Effector CD4-positive, alpha-beta T cell (primary cell): ENCODE measurements at places on chromosomes 16 and 17.

GRCh38 chr17:74394977-74395376 lies 27.7 kb downstream of the GPR142 start:
- no peak for DNase-seq

- DNase-seq, result no peak
Observed at GRCh38 chr17:32875923-32876416, 954 bp downstream of the MYO1D start.

DNA sequence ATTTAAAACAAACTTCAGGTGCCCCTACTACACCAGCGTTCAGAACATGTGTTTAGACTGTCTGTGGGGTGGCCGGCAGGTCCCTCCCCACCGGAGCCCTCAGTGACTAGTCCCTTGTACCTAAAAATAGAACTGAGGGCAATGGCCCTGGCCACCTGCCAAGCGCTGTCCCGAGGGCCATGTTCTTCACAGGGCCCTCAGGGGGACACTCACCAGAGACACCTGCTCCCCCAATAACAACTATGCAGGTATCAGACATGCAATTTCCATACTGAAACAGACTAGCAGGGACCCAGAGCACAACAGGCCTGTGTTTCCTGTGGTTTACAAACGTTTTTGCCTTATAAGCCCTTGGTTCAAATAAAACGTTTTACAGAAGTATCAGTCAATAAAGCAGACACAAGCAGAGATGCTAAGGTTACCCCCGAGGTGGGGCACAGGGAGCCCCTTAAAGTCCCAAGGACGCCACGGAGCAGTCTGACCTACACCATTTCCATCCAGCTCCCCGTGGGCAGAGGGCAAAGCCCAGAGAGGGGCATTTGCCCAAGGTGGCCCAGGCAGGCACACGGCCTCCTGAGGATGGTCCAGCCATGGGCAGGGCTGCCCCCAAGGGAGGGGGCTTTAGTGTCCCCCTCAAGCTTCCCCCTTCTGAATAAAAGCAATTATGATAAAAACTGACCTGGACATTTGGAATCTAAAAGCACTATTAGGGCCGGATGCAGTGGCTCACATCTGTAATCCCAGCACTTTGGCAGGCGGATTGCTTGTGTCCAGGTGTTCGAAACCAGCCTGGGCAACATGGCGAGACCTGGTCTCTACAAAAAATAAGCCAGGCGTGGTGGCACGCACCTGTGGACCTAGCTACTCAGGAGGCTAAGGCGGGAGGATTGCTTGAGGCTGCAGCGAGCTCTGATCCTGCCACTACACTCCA lies 896 bp upstream of the MYLK3 start:
- DNase-seq, result no peak

GRCh38 chr16:24478401-24478800 lies 61.0 kb upstream of the RBBP6 start:
- no peak for DNase-seq

GRCh38 chr17:3710951-3711383 lies 12.7 kb upstream of the HASPIN start:
- DNase-seq, result peak; percentile 65

DNA sequence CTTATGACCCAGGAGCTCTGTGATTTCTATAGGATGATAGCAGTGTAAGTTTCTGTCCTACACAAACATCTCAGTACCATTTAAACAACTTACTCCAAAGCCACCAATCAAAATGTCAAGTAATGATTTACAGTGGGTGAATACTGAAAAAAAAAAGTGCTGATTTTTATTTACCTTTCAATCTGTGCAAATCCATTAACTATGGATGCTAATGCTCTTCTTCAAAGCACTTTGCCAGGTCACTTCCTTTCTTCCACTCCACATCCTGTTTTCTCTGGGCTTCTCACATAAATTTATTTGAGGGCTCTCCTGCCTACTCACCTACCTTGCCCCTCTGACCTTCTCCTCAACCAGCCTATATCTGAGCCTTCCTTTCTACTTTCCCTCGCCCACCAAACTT lies 101.6 kb downstream of the SKAP1 start:
- DNase-seq, result no peak

- no peak for DNase-seq
Observed at GRCh38 chr17:29042679-29043538, at the start of gene PIPOX. TSS of gene PIPOX (plus strand) at chr17:29043141. CDS start at chr17:29043226, 85 bp downstream.

DNA sequence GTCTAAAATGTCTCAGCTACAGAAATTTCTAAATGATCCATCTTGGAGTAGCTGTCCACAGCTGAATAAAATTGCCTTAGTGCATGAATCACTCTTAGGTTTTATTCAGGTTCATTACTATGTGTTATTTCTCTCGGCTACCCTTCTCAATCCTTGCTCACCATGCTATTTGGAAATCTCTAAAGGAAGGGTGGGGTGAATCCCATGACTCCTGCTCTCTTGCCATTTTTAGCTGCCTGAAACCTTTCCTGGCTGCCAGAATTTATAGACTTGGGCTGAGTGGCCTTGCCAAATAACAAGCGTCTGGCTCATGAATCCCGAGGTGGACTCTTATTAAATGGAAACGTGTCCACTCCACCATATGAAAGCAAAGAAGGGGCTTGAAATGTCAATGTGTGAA lies 936.1 kb upstream of the SOX9 start:
- no peak for DNase-seq

GRCh38 chr16:64153718-64154117 lies 968.1 kb downstream of the CDH11 start:
- no peak for DNase-seq

DNA sequence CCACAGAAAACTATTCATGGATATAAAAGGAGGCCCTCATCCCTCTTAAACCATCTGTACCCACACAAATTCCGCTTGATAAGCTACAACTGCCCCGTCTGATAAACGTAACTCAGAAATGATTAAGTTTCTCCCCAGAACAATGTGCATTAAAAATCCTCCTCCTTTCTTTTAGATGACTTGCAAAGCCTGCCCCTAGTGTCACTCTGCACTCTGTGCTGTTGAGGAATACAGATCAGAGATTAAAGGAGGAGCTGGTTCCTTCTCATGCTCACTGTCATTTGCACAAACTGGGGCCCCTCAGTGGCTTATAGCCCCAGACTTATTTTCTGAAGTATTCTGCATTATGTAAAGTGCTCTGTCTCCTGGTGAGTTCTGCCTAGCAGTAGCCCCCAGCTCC lies 33.3 kb downstream of the CDRT15 start:
- peak; percentile 28 for DNase-seq

- no peak for DNase-seq
Observed at GRCh38 chr16:15973421-15973820, 24.0 kb downstream of the ABCC1 start.

- no peak for DNase-seq
Observed at GRCh38 chr16:85037050-85037410, 9.4 kb downstream of the KIAA0513 start.

DNA sequence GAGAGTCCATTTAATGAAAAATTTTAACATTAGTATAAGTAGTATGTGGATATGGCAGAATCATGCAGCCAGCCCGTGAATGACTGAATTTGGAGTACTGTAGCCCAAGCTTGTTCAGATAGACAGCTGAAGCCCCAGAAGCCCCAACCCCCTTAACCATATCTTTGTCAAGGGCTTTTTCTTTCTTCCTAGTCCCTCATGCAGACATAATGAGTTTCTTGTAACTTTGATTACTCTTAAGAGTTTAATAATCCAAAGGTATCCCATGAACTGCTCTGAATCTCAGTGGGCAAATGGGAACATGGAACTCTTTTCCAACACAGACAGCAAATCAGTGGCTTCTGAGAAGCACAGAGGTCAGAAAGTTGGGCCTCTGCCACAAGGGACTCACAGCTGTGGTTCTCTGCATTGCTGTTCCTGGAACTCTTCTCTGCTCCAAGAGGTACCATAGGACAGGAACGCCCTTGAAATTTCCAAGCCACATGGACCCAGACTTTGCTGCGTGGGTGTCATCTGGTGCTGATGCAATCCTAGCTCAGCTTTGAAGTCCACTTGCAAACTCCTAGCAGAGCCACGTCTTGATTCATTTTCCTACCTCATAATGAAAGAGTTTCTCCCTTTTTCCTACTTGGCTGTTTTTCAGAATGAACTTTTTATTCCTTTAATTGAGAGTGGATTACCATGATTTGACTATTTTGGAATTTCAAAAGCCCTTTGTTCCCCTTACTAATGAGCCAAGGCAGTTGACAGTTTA lies 18.1 kb downstream of the LYRM1 start:
- no peak for DNase-seq

- no peak for DNase-seq
Observed at GRCh38 chr16:278863-279366, 1.5 kb upstream of the ARHGDIG start.

- no peak for DNase-seq
Observed at GRCh38 chr17:973053-973452, 6.5 kb downstream of the NXN start.

- no peak for DNase-seq
Observed at GRCh38 chr17:31843070-31843745, 15.8 kb downstream of the COPRS start.

DNA sequence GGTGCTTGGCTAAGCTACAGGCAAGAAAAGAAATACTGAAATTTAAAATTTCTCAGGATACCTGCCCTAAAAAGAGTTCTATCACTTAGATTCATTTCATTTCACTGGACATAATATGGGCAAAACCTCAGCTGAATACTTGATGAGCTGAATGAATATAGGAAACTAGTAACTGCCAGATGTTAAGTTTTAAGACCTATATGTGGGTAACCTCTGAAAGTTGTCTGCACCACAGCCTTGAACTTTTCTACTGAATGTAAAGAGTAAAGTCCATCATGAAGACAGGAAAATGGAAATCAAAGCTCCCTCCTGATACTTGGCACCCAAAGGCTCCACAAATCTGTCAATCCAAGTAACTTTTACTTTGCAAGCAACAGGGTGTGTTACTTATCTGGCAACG lies 50.8 kb downstream of the HIC1 start:
- no peak for DNase-seq

- no peak for DNase-seq
Observed at GRCh38 chr16:22210285-22210684, 4.2 kb downstream of the EEF2K start.

DNA sequence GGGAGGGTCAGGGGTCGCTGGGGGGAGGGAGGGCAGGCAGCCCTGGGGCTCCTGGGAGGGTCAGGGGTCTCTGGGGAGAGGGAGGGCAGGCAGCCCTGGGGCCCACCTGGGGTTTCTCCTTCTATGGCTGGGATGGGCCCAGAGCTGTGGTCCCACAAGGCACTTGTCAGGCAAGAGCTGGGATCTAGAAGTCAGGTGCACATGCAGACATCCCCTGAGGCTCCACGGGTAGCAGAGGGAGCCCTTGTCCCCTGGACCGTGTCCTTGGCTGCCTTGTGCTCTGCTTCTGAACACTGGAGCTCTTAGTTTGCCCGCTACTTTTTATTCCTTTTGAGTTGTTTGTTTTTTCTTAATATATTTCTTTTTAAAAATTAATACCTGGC lies 1.8 kb downstream of the TUBB3 start:
- DNase-seq, result no peak

DNA sequence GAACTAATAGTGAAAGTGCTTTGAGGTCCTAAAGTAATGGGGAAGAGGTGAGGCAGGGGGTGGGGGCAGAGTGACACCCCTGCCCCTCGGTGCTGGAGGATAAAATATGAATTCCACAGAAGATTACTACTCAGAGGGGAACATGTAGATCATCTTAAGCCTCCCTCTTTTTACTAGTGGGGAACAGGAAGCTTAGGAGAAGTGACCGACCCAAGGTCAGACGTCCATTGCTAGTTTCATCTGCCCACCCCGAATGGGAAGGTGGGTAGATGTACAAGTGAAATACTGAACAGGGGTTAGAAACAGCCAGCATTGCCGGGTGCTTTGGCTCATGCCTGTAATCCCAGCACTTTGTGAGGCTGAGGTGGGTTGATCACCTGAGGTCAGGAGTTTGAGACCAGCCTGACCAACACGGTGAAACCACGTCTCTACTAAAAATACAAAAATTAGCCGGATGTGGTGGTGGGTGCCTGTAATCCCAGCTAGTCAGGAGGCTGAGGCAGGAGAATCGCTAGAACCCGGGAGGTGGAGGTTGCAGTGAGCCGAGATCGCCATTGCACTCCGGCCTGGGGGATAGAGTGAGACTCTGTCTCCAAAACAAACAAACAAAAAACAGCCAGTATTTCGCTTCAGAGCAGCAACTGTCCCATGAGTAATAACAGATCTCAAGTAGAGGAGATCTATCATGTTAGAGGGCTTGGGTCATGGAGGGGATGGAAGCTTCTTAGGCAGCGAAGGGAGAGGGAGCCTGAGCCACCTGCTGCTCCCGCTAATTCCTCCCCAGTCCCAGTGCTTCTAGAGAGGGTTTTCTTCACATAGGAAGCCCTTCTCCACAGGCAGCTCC lies 1.2 kb upstream of the NR1D1 start:
- no peak for DNase-seq

- no peak for DNase-seq
Observed at GRCh38 chr16:78129349-78129748, 29.9 kb downstream of the WWOX start.

DNA sequence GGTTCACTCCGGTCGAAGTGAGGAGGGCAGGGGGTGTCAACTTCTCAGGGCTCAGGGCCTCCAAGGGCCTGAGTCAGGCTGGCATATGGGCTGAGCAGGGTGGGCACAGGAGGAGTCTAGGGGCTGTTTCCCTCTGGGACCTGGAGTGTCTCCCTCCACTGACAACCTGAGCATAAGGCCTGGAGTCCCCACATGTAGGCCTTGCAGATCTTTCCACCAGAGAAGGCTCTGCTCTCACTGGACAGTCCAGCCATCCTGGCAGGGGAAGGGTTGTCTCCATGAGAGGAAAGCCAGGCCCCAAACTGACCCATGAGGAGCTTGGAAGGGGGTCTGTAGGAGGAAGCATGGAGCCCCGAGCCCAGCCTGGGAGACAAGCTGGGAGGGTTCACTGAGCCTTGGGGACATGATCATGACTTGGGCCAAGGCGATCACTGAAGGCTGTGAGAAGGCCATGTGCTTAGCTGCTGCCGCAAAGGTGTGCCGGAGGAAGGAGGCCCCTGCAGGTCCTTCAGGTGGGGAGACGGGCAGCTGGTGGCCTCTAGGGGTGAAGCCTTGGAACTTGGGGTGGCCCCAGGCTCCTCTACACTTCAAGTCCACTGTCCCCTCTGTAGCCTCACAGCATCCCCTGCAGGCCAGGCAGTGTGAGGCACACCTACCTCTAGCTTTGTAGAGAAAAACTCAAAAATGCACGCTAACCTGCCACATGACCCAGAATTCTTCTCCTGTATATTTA lies 9.9 kb downstream of the CMTM2 start:
- peak; percentile 47 for DNase-seq

GRCh38 chr17:21772321-21772720 lies 80.0 kb downstream of the KCNJ18 start:
- no peak for DNase-seq

DNA sequence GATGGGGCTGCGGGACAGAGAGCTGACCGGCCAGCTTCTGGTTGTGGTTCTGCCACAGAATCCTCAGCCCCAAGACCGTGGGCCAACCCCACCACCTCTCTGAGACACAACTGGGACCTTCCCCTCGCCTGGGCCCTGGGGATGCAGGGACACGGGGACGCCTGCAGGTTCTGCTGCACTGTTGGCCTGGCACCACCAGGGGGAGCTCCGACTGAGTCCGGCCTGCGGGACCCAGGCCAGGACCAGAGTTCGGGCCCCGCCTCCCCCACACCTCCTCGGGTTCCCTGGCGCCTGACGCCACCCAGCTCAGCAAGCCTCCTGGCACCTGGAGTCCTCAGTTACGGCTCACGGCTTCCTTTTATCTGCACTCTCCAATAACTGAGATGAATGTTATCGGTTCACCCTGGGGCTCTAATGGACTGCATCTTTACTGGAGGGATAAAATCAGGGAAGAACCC lies 27.3 kb downstream of the TBC1D16 start:
- peak; percentile 62 for DNase-seq
